ENCODE measurements at places on chromosomes 2 and 18. TPM values are rescaled to one million over a fixed set of nuclear protein-coding genes. Genes with fewer than 3 reads are reported as not detected.

The PRKCE gene
- 51.9 TPM for total RNA-seq

The BBS5 gene
- total RNA-seq, result 2.6 TPM

The CHRNG gene
- total RNA-seq, result not detected

The C2orf15 gene
- 0.33 TPM for total RNA-seq

The GBX2 gene
- total RNA-seq, result 2.6 TPM

The IER3IP1 gene
- total RNA-seq, result 22.9 TPM

The COL4A3 gene
- total RNA-seq, result not detected

The STARD6 gene
- 0.33 TPM for total RNA-seq

The NEDD4L gene
- total RNA-seq, result 28.1 TPM

All from vein endothelial cell (primary cell).